Esophagus mucosa (tissue), 1 donor: ENCODE measurements at places on chromosomes 5 and 9.

DNA sequence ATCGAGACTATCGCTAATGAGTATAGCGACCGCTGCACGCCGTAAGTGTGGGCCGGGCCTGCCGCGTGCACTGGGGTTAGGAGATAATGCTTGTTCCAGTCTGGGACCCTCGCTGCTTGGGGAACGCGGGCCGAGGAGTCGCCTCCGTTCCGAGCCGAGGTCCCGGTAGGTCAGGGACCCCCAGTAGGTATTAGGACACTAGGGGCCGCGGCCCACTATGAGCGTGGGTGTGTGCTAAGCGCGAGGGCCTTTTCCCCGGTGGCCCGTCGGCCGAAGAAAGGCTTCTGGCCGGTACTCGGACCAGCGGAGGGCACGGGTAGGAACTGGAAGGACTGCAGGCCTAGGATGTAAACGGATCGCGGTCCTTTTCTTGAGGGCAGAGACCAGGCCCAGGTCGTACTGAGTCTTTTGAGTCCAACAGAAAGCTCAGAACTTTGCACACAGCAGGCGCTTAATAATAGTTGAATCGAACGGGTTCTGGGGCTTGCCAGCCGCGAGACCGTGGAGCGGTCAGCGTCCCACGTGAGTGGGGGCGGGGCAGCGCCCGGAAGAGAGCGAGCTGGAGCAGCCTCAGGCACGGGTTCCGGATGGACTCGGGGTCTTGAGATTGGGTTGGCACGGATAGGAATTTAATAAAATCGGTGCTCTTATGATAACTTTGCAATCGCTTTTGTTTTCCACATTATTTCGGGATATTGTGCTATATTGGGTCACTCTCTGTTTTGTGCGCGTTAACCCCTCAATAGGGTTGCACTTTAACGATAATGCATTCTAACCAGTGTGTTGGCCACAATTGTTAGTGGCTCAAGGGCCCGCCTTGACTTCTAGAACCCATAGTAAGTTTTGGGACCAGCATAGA, 733 bp downstream of the HSPA4 start:
- ATAC-seq: peak; percentile 68

GRCh38 chr5:31197183-31197582, 3.7 kb downstream of the CDH6 start:
- no peak for ATAC-seq

GRCh38 chr5:16735101-16736060, 118.6 kb upstream of the RETREG1 start:
- ATAC-seq: no peak

GRCh38 chr5:411728-412127, 31.2 kb upstream of the EXOC3 start:
- no peak for ATAC-seq

DNA sequence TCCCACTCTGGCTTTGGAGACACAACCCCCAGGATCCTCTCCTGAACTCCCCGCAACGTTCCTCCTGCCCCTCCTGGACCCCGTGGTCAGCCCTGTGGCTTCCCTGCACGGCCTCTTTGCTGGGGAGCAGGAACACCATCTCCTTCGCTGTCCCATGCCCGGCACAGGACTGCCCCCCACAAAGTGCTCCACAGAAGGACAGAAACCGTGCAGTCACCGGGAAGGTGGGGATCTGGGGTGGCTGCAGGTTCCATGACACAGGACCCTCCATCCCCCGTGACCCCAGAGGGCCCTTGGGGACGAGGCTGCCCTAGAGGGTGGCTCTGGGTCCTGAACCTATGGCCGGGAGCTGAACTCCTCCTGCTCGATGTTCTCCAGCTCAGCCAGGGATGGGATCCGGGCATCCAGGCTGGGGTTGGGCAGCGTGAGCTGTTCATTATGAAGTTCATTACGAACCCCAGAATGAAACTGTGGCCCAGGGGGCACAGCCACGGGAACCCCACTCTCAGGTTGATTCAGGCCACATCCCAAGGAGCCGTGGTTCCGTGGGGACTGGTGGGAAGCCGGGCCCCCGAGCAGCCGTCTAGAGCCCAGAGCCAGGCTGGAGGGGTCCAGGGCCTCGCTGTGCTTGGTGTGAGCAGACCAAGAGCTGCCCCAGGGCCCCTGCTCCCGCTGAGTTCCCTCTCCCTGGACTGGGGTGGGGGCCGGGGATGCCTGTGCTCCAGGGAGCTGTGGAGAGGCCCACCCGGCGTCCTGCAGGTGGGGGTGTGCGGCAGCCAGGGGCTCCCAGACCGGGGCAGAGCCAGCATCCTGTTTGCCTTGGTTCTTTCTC, 684 bp upstream of the SLC6A19 start:
- no peak for ATAC-seq

DNA sequence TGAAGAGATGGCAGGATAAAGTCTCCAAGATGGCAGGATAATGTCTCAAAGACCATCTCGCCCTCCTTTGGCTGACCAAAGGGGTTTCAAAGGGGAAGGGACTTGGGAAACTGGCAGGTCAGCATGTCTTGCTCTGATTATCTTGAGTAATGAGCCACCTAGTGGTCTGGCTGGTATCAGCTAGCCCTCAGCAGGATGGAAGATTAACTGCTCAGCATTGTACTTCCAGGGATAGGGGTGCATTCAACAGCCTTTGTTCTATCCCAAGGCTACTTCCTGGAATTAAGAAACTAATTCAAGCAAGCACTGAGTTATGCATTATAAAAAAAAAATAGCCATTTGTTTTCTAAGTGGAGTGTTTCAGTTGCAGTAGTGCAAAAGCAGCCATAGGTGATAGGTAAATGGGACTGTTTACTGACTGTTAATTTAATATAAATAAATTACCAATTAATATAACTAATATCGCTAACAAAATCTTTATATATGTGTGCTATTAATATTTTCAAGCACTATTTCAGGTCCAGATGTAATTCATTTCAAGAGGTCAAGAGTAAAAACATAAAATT, 555.5 kb downstream of the CDH9 start:
- ATAC-seq: no peak

GRCh38 chr5:80369521-80369920, 38.3 kb upstream of the ZFYVE16 start:
- no peak for ATAC-seq

GRCh38 chr9:87883274-87883673, 597 bp downstream of the SPATA31E1 start:
- ATAC-seq: no peak

GRCh38 chr5:151598984-151599383, 7.9 kb upstream of the FAT2 start:
- ATAC-seq: peak; percentile 97

DNA sequence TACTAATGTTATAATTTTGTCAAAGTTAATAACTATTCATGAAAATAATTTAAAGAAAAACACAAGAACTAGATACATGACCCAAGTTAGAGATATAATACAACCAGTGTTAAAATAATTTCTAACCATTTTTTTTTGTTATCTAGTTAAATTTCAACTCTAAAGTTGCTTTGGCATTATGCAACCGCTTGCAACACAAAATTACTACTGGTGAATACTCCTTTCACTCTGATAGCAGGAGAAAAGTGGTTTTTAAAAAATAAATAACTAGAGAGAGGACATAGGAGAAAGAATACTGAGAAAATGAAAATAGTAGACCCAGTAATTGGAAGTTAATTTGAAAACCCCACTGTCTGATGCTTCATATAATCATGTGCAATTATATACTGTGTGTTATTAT, 622.4 kb upstream of the GRIN3A start:
- no peak for ATAC-seq
